ENCODE measurements at places on chromosomes 5 and 9. TPM values are rescaled to one million over a fixed set of nuclear protein-coding genes. Genes with fewer than 3 reads are reported as not detected.

The CD72 gene
- 6.1 TPM for total RNA-seq

The NPDC1 gene
- 82.7 TPM for total RNA-seq

The SLCO6A1 gene
- not detected for total RNA-seq

The HTR4 gene
- not detected for total RNA-seq

The LCN10 gene
- total RNA-seq: 0.08 TPM

The IFNA21 gene
- not detected for total RNA-seq

The MARCHF3 gene
- 2.6 TPM for total RNA-seq

The SPATA31A6 gene
- not detected for total RNA-seq

The TSSK1B gene
- total RNA-seq: not detected

The GPR107 gene
- 20.4 TPM for total RNA-seq

The CNTNAP3B gene
- not detected for total RNA-seq

The SLC46A2 gene
- not detected for total RNA-seq

The PPP1R26 gene
- 0.26 TPM for total RNA-seq

The CKMT2 gene
- total RNA-seq: not detected

The PHF24 gene
- not detected for total RNA-seq

The NPR2 gene
- 8.6 TPM for total RNA-seq

The DDX4 gene
- total RNA-seq: 0.51 TPM

The TAF11L5 gene
- not detected for total RNA-seq

The CCDC180 gene
- total RNA-seq: 3.4 TPM

The CAMK2A gene
- not detected for total RNA-seq

The CDC42SE2 gene
- 166 TPM for total RNA-seq

The SH3PXD2B gene
- 0.33 TPM for total RNA-seq

The FAM221B gene
- total RNA-seq: not detected

The BARX1 gene
- 0.76 TPM for total RNA-seq

The RNF14 gene
- 27.6 TPM for total RNA-seq

The PTTG1 gene
- total RNA-seq: 113 TPM

The HMMR gene
- total RNA-seq: 52.6 TPM

The CNTLN gene
- total RNA-seq: 0.43 TPM

The THBS4 gene
- total RNA-seq: 0.26 TPM

The PCDHB7 gene
- total RNA-seq: not detected

The SPARC gene
- total RNA-seq: not detected

The SOWAHA gene
- not detected for total RNA-seq

The PDZD2 gene
- not detected for total RNA-seq

The CYLC2 gene
- total RNA-seq: not detected

The DMRT3 gene
- total RNA-seq: not detected

The PAEP gene
- not detected for total RNA-seq

The MRPS27 gene
- 57.5 TPM for total RNA-seq

The PCDHGB1 gene
- not detected for total RNA-seq

The PCDHB15 gene
- not detected for total RNA-seq

The IPO11 gene
- total RNA-seq: 22.4 TPM

The TRIM36 gene
- total RNA-seq: not detected

The FOXD4 gene
- 0.13 TPM for total RNA-seq

The C5orf58 gene
- total RNA-seq: not detected

The CTSV gene
- 1.0 TPM for total RNA-seq

The BTNL3 gene
- not detected for total RNA-seq

The OTP gene
- total RNA-seq: not detected

The FIBCD1 gene
- not detected for total RNA-seq

The SPATA31A5 gene
- not detected for total RNA-seq

The BAAT gene
- not detected for total RNA-seq

The GABRA1 gene
- not detected for total RNA-seq

The OR2K2 gene
- not detected for total RNA-seq

The PCDHB2 gene
- 0.05 TPM for total RNA-seq

The MEIKIN gene
- 1.2 TPM for total RNA-seq

The HMCN2 gene
- total RNA-seq: not detected

The ZER1 gene
- 20.0 TPM for total RNA-seq

The DAP gene
- 55.9 TPM for total RNA-seq

The FOXD4L5 gene
- total RNA-seq: 0.07 TPM

Measured in activated naive CD4-positive, alpha-beta T cell treated with anti-CD3 and anti-CD28 coated beads, Interleukin-2, amount 10 ng/mL, durations not matched to agents 5 hours and 36 hours (primary cell).